ENCODE measurements at places on chromosomes 16 and 17. TPM values are rescaled to one million over a fixed set of nuclear protein-coding genes. Genes with fewer than 3 reads are reported as not detected.

Gene OR3A1
- not detected for total RNA-seq

Gene MYL11
- total RNA-seq = not detected

Gene METTL26
- 66.9 TPM for total RNA-seq

Gene SALL1
- total RNA-seq = 0.16 TPM

Gene RGS9
- 3.2 TPM for total RNA-seq

Gene QPRT
- total RNA-seq = 41.6 TPM

Gene VAT1L
- not detected for total RNA-seq

Gene CD79B
- 0.16 TPM for total RNA-seq

Gene MMP28
- total RNA-seq = 1.4 TPM

Gene CHRNE
- total RNA-seq = 1.2 TPM

Gene NOMO2
- 26.2 TPM for total RNA-seq

Gene SGCA
- total RNA-seq = 0.47 TPM

Gene TOM1L1
- total RNA-seq = 7.1 TPM

Gene DNAH2
- total RNA-seq = 0.16 TPM

Gene GRAPL
- 0.16 TPM for total RNA-seq

Gene CDRT4
- 1.5 TPM for total RNA-seq

Gene CD300H
- total RNA-seq = not detected

Gene C1QL1
- total RNA-seq = 0.32 TPM

Gene SCNN1G
- not detected for total RNA-seq
